Fibroblast of the aortic adventitia (primary cell): ENCODE measurements at places on chromosomes 2 and 18. TPM values are rescaled to one million over a fixed set of nuclear protein-coding genes. Genes with fewer than 3 reads are reported as not detected.
A peak's percentile ranks its signal among the peaks of the same experiment; 100 is the strongest.

DNA sequence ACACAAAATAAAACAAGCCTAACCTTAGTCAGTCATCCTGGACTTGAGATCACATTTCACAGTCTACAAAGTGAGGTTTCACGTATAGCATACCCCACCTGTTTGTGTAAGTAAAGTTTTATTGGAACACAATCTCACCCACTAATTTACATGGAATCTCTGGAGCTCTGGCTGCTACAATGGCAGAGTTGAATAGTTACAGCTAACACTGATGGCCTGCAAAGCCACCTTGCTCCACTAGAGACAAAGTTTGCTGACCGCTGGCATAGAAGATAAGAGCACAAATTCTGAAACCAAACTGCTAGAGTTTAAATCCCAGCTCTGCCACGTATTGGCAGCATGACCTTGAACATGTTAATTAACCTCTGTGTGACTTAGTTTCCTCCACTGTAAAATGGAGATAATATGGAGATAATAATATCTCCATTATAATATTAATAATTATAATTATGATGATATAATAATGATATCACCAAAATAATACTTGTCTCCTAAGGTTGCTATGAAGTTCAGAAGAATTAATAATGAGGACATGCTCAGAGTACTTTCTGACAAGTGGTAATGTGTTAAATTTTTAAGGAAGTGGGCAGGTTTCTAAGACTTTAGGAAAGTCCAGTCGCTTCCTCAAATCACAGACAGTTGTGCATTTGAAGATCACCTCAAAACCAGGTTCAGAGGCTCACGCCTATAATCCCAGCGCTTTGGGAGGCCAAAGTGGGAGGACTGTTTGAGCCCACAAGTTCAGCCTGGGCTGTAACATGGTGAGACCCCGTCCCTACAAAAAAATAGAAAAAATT lies 204.6 kb downstream of the SH3RF3 start:
- DNase-seq: peak; percentile 30

The OTOS gene
- not detected in 2 replicates for total RNA-seq

GRCh38 chr2:197266477-197266876 lies 44.1 kb downstream of the ANKRD44 start:
- DNase-seq: no peak

- DNase-seq: peak; percentile 59
Observed at GRCh38 chr2:36459725-36460137, 104.2 kb downstream of the CRIM1 start.

- DNase-seq: no peak
Observed at GRCh38 chr2:206530727-206531126, 87.4 kb downstream of the ADAM23 start.

DNA sequence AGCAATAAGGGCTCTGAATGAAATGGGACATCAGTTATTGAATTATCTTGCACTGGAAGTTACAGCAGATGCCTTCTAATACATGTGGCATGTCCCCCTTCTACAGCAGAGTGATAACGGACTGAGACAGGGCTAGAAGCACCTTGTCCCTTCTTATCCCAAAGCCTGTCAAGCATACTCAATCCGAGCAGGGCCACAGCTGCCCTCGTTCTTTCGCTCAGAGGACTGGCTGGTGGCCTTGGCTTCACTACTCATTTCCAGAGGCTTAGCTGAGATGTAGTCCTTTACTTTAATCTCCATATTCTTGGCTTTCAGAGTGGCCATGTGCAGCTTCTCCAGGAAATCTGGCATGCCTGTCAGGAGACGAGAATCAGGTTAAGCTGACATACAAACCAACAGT lies 22.1 kb downstream of the STARD7 start:
- no peak for DNase-seq

DNA sequence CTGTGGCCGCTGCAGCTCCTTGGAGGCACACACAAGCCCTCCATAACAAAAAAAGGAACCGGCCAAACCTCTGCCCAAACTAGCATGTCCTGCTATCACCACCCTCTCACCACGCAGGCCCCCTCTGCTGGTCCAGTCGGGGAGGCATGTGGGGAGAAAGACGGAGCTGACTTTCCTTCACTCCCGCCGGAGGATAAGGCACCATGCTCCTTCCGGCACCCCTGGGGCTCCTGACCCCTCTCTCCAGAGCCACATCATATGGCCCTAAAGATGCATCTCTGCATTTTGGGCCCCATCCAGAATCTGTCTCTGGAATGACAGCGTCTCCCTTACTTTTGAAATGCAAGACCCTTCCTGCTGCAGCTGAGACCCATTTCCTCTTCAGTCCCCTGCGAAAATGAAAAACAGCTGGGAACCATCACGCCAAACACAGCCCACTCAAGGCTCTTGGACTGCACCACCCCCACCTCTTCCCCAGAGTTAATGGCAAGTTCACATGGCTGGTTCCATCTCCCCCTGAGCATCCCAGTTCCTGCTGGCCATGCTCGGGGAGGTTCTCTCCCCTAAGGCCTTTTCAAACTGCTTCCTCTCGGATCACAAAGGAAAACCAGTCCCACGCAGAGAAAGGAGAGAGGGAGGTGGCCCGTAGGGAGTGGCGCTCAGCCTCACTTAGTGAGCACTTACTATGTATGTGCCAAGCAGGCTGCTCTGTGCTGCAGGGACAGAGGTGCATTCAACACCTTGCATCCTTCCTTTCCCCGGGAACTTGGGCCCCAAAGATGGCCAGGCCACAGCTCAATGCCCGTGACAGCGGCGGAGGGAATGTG lies 35.2 kb upstream of the MLPH start:
- no peak for DNase-seq

DNA sequence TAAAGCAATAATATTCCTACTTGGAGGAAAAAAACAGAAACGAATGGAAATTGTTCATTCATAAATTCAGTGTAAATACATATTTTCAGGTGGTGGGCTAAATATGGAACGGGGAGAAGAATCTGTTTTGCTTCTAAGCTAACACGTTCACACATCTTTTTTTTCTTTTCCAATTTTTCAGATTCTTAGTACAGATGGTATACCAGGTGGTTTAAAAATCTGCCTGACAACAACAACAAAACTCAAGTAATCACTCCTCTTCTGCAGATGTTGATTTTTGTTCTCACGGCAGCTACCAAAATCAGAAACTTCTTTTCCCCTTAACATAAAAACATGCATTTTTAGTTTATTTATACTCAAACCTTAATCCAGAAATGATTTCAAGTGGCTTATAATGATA lies 164.8 kb upstream of the SYT4 start:
- no peak for DNase-seq

DNA sequence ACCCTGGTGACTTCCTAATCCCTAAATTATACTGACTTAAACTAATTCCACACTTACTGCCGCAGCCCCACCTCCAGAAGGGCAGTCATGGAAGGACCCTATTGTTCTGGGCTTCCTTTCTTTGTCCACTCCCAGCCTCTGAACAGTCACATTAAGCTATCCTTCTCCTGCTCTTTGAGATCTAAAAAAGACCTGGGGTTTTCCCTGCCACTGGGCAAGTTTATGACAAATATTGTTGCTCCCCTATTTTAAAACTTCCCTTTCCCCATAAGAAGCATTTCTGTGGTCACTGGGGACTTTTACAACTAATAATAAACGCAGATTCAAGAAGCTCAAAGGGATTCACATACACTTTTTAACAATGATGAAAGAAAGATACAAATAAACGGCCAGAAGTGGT lies 47.2 kb upstream of the XPO1 start:
- no peak for DNase-seq

DNA sequence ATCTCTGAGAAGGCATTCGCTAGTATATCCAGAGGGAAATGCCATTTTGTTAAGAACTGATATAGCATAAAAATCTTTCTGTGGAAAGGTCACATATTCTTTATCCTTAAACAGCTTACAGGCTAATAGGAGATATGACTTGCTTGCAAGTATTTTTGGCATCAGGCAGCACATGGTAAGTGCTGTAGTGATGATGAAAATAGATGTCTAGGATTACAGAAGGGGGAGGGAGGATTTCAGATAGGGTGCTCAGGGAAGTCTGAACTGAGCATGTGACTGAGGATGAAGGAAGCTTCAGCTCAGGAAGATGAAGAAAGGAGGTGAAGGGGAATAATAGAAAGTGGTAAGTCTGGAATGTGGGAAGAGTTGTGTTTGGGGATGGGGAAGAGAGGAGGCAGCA lies 158.5 kb upstream of the NOSTRIN start:
- peak; percentile 44 for DNase-seq

DNA sequence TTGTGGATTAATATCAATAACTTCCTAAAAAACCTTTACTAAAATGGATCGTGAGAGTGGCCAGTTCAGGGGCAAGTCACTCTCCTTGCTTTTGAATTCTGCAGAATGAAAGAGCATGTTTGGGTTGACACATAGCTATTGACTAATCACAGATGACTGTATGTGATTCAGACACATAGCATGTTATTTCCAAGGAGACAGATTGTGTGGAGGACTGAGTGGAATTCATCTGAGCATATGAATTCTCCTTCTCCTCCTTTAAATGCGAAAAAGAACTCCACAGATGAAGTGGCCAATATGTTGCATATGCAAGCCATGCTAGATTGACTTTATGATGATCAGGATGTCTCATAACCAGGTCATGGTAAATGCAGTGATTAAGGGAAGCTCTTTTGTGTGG lies 249.4 kb upstream of the FAM98A start:
- peak; percentile 45 for DNase-seq

The ATP6V1B1 gene
- total RNA-seq: 0.09 and 0.57 TPM in 2 replicates

DNA sequence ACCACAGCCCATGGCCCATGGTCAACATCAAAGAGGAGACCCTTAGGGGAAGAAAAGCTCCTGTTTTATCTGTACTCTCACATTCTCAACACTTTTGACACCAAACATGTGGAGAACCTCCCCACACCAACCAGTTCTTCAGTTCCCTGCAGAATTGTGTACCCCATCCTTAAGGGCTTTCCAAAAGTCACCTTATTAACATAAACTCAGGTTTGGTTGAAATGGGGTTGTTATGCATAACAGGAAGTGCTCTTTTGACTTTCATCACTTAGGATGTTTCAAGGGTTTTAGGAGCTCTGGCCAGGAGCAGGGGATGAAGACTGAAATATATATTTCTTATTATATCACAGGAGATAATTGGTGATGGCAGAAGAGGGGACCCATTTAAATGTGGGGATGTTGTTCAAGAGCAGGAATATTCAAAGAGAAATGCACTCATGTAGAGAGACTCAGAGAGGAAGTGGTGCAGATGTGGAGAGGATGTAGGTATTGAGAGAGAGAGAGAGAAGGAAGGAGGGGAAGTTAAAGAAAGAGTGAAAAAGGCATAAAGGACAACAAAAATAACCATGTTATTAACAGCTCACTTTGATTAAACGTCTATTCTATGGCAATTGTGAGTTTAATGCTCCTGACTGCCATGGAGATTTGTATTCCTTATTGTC lies 35.2 kb downstream of the SP140L start:
- no peak for DNase-seq

The NAB1 gene
- 34.4 and 52.6 TPM in 2 replicates for total RNA-seq

The CDCA7 gene
- total RNA-seq: 0.08 and 6.2 TPM in 2 replicates

DNA sequence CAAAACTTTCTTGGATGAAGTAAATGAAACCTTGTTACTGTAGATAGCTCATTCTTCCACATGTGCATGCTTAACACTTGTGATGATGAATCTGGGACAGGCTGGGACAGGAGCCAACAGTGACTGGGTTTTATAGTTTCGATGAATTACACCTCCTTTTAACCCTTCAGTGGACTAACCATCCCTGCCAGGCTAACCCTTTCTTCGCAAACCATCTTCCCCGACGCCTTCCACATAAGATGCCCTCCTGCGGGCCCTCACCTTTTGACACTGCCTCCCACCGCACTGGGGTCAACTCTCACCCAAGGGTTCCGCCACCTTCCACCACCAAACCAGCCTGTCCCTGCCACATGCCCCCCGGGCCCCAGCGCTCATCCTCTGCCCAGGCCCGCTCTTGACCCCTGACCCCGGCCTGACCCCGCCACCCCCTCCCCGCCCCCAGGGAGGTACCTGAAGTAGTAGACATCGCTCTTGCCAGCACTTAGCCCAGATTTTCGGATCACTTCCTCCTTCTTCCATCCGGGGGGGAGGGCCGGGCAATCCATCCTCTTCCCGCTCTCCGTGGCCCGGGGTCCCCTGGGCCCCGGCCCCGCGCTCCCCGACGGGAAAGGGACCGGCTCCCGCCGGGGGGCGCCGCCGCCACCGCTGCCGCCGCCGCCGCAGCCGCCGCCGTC lies 764 bp downstream of the MBD2 start:
- DNase-seq: peak; percentile 96

The KCNF1 gene
- total RNA-seq: not detected in 2 replicates

- DNase-seq: no peak
Observed at GRCh38 chr2:201765799-201766198, 14.9 kb downstream of the ALS2 start.

- DNase-seq: no peak
Observed at GRCh38 chr2:239951129-239951734, 73.9 kb downstream of the NDUFA10 start.

DNA sequence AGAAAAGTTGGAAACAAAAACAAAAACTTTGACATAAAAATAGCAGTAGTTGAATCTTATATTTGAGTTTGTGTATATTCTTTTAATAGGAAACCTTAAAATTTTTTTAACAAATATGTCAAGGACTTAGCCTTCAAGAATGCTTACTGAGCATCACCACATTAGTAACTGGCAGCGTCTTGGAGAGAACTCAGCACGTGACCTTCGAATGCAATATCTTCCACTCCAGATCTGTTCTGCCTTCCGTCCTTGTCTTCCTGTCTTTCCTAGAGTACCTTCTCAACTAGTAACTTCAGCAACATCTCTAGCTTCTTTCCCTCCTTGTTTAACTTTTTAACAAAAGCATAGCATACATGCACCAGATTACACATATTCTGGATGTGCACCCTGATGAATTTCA lies 972 bp downstream of the RSAD2 start:
- DNase-seq: no peak

GRCh38 chr2:11168488-11168887 lies 13.2 kb downstream of the SLC66A3 start:
- DNase-seq: no peak

The MTA3 gene
- total RNA-seq: 27.5 and 34.1 TPM in 2 replicates

DNA sequence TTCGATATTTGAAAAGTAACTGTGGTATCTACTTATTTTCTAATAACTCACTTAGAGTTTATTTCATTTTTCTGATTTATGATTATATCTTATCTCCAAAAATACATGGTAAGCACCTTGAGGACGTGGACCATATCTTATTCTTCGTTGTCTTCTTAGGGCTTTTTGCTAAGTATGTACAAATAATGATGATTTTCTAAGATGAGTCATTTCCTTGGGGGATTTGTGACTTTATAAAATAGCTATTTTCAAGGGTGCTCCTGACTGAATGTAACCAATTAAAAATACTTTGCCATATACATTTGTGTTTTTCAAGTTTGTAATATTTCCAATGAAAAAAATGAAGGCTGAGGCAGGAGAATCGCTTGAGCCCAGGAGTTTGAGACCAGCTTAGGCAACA lies 56.3 kb downstream of the GREB1L start:
- DNase-seq: no peak

The RRM2 gene
- total RNA-seq: 3.3 and 91.4 TPM in 2 replicates

DNA sequence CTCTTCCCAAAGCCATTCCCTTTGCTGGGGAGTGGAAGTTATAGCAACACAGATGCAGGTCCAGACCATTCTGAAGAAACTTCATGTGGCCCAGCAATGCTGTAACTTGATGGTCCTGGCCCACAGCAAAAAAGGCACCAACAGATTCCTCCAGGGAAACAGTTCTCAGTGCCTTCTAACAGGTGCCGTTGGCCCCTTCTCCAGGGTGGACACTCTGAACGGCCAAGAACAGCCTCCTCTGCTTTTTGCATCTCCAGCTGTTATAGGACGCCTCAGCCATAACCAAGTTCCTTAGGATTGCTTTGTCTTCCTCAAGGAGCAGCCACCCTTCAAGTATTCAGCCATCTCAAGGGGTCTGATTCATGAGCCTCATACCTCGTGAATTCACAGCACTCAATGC lies 38.0 kb downstream of the MARCO start:
- no peak for DNase-seq

The EDAR gene
- total RNA-seq: not detected in 2 replicates
